ENCODE measurements at places on chromosomes 16 and 17.

DNA sequence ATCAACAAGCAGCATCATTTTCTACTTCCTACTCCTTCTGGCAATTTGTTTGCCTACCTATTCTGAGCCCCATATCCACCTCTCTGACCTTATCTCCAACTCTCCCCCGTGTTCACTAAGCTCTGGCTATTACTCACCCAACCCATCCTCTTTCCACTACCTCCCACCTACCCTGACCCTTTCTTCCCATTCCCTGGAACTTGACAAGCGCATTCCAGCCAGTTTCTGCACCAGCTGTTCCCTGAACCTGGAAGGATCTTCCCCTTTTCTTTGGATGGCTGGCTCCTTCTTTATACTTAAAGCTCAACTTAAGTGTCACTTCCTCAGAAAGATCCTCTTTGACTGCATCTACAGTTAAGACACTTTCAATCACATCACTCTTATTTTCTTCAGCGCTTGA is 2.2 kb downstream of the DCUN1D3 start:
- no peak for DNase-seq

DNA sequence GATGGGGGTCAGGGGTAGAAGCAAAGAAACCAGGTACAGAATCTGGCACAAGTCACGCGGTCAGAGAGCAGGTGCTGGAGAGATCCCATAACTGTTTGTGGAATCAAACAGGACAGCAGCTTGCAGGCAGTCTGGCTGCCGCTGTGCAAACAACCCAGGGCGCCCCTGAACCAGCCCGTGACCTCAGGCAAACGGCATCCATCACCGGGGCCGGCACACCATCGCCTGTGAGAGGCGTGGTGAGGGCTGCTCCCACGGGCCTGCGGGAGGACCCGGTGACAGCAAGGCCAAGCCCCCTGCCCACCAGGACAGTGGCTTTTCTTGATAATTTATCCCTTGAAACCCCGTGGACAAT is 47.9 kb downstream of the CBFA2T3 start:
- DNase-seq, result no peak

DNA sequence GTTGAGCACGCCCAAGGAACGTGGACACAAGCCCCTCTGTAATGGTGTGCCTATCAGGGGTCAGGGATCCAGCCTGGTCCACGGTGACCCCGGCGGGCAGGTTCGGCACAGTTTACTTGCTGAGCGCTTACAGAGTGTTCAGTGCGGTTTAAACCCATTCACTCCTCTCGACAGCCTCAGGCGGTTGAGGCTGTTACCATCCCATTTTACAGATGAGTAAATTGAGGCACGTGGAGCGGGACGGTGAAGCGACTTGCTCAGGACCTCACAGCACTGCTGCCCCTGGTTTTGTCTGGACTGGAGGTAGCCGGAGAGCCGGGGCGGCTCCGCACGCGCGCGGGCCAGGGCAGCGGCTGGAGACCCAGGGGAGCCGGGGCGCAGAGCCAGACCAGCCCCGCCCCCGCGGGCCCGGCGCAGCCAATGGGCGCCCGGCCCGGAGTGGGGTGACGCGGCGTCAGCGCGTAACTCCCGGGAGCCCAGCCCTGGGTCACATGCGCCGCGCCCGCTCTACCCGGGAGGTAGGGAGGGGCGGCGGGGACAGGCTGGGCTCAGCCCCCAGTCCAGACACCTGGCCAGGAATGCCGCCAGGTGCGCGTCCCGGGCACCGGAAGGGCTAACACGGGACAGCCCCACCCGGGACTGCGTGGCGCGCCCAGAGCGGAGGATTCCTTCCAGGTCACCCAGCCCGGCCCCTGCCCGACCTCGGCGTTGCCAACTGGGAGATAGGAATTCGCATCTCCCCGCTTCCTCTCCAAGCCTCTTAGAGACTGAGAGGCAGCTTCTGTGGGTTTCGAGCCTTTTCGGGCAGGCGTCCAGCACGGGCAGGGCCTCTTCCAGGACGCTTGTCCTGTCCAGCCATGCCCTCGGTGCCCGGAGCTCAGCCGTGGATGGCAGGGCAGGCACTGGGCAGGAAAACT is 3.3 kb upstream of the SREBF1 start:
- peak; percentile 99 for DNase-seq

GRCh38 chr17:59627770-59628171 is 8.1 kb downstream of the CLTC start:
- peak; percentile 9 for DNase-seq

All from suppressor macrophage (primary cell).